ENCODE measurements at places on chromosomes 11 and 22.

- DNase-seq, result no peak
Measured at GRCh38 chr11:102784380-102784779, 4.0 kb upstream of the MMP10 start.

DNA sequence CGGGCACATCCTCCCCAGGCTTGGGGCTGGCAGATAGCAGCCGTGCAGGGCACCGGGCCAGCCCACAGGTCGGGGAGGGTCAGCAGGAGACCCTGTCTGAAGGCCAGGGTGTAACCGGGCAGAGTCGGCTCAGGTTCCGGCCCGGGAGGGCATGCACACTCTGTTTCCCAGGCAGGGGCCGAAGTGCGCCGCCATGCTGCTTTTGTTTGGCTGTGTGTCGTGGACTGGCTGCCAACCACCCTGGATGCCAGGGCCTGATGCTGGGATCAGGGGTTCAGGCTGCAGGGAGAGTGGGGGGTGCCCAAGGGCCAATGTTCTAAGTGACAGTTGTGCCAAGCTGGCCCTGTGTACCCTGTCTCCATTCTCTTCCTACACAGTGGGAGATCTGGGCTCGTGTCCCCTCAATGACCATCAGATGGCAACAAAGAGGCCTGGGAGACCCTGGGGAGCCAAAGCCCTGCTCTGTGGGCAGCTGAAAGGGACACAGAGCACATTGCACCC is 120.9 kb upstream of the B3GAT1 start:
- DNase-seq, result no peak

- DNase-seq, result no peak
Measured at GRCh38 chr11:94794287-94795168, 26.4 kb downstream of the AMOTL1 start.

- DNase-seq, result no peak
Measured at GRCh38 chr11:26229257-26229656, 102.7 kb upstream of the ANO3 start.

GRCh38 chr11:112172362-112172994 is 2.8 kb upstream of the BCO2 start:
- no peak for DNase-seq

GRCh38 chr11:66922551-66922950 is 35.6 kb downstream of the PC start:
- DNase-seq, result no peak
